ENCODE measurements at places on chromosomes 16 and 17.

GRCh38 chr16:69847643-69848042, 85.5 kb downstream of the WWP2 start:
- DNase-seq, result no peak

DNA sequence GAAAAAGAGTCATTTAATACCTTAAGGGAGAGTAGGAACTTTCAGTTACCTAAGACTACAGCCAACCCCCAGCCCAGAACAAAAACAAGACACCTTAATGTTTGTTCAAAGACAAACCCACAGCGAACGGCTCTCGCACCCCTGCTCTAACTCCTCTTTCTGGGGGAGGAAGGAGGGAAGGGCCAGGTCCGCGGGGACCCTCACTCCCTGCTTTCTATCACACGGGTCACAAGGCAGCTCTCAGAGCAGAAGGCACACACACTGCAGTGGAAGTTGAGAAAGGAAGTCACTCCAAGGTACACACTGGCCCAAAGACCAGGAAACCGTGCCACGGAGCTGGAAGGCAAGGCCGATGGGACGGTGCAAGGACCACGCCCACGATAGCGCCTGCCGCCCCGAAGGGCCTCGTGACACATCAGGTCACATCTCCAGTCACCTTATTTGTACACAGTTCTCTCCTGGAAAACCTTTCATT, 10.0 kb downstream of the LITAFD start:
- no peak for DNase-seq

GRCh38 chr17:39553341-39553945, 54.3 kb downstream of the NEUROD2 start:
- peak; percentile 70 for DNase-seq

- DNase-seq, result no peak
These were observed 19.9 kb upstream of the CALB2 start for GRCh38 chr16:71338632-71339031.

- DNase-seq, result peak; percentile 69
These were observed 233.1 kb upstream of the AXIN2 start for GRCh38 chr17:65794572-65794971.

- peak; percentile 64 for DNase-seq
These were observed 257.3 kb upstream of the SALL1 start for GRCh38 chr16:51408357-51408756.

DNA sequence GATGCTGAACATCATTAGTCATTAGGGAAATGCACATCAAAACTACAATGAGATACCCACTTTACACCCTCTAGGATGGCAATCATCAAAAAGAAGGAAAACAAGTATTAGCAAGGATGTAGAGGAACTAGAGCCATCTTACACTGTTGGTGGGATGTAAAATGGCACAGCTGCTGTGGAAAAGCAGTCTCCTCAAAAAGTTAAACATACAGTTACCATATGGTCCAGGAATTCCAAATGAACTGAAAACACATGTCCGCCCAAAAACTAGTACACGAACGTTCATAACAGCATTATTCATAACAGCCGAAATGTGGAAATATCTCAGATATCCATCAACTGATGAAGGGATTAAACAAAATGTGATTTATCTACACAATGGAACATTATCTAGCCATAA, 7.0 kb downstream of the FBF1 start:
- DNase-seq, result no peak

Data from choroid plexus epithelial cell (primary cell).